ENCODE measurements at places on chromosomes 5 and 9. TPM values are rescaled to one million over a fixed set of nuclear protein-coding genes. Genes with fewer than 3 reads are reported as not detected.
A peak's percentile ranks its signal among the peaks of the same experiment; 100 is the strongest.

The SMIM33 gene
- not detected for total RNA-seq

The CCL27 gene
- not detected for total RNA-seq

- no peaks in the 10 kb centered on the region for H3K4me1 ChIP-seq
- no peaks in the 10 kb centered on the region for H3K36me3 ChIP-seq
- H3K4me3 ChIP-seq = no peak overlapping the region
Observed at GRCh38 chr9:26371236-26371635, 521.4 kb downstream of the CAAP1 start.

DNA sequence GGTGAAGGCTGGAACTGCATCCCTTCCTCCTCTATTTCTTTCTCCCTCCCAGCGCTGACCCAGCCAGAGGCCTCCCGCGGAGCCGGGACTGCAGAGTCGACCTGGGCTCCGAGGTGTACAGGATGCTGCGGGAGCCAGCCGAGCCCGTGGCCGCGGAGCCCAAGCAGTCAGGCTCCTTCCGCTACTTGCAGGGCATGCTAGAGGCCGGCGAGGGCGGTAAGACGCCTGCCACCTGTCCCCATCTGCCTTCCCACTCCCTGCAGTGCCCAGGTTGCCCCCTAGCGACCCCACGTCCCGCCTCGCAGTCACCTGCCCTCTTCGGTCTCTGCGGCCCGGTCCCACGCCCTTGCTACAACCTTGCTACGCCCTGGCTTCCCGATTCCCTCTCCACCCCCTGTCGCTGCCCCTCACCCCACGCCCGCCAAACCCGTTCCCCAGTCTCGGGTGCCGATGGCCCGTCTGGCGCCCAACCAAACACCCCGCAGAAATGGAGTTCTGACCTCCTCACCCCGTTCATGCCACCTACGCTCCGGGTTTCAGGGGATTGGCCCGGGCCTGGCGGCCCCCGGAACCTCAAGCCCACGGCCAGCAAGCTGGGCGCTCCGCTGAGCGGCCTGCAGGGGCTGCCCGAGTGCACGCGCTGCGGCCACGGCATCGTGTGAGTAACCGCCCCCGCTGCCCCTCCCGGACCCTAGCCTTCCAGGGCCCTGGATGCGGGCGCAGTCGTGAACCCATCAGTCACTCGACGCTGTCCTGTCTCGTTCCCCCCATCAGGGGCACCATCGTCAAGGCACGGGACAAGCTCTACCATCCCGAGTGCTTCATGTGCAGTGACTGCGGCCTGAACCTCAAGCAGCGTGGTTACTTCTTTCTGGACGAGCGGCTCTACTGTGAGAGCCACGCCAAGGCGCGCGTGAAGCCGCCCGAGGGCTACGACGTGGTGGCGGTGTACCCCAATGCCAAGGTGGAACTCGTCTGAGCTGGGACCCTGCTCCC, 14.1 kb downstream of the PDLIM4 start:
- H3K27me3 ChIP-seq = no peaks in the 10 kb centered on the region
- H3K4me3 ChIP-seq = no peak overlapping the region
- peak; percentile 81 for DNase-seq
- H3K27ac ChIP-seq = peak overlapping the region; percentile 99

GRCh38 chr5:89546657-89547056, 663.7 kb upstream of the MEF2C start:
- no peaks in the 10 kb centered on the region for H3K36me3 ChIP-seq
- no peak overlapping the region for H3K27ac ChIP-seq
- no peak overlapping the region for H3K4me3 ChIP-seq
- peaks cover 9% of the 10 kb centered on the region for H3K4me1 ChIP-seq

DNA sequence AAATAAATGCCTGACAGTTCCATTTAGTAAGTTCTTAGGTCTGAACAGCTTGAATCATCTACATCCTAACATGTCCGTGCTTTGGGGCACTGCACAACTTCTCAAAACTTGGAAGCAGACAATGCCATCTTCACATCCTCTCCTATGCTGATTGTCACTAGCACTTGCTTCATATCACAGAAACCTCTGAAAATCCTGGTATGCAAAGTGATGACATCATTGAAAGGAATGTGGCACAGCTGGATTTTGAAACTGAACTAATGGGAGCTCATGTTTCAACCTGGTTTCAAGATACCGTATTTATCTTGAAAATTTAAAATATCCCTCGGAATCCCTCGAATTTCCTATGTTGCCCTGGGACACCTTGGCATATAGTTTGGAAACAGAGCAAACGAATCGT, 490.2 kb upstream of the DAP start:
- H3K4me1 ChIP-seq = no peaks in the 10 kb centered on the region
- H3K4me3 ChIP-seq = no peak overlapping the region

- no peaks in the 10 kb centered on the region for H3K4me1 ChIP-seq
- H3K27ac ChIP-seq = no peak overlapping the region
- no peaks in the 10 kb centered on the region for H3K36me3 ChIP-seq
Observed at GRCh38 chr5:100550531-100551051, 15.4 kb downstream of the FAM174A start.

DNA sequence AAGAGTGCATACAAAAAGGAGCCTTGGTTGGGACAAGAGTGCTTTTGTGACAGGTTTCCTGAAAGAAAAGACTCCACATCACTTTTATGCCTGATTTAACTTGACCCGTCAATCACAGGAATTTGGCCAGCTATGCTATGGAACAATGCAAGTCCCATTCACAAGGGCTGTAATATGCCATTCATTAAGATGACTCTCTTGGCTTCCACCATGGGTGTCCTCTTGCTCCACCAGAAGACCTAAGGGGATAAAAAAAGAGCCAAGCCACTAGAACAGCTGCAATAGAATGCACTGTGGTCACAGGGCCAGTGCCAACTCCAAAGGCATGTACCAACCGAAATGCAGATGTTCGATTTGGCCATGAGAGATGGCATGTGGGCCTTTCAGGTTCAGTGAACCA, 480.1 kb upstream of the MPDZ start:
- no peaks in the 10 kb centered on the region for H3K4me1 ChIP-seq
- no peaks in the 10 kb centered on the region for H3K27me3 ChIP-seq
- no peak overlapping the region for H3K27ac ChIP-seq
- H3K36me3 ChIP-seq = no peaks in the 10 kb centered on the region
- H3K4me3 ChIP-seq = no peak overlapping the region

DNA sequence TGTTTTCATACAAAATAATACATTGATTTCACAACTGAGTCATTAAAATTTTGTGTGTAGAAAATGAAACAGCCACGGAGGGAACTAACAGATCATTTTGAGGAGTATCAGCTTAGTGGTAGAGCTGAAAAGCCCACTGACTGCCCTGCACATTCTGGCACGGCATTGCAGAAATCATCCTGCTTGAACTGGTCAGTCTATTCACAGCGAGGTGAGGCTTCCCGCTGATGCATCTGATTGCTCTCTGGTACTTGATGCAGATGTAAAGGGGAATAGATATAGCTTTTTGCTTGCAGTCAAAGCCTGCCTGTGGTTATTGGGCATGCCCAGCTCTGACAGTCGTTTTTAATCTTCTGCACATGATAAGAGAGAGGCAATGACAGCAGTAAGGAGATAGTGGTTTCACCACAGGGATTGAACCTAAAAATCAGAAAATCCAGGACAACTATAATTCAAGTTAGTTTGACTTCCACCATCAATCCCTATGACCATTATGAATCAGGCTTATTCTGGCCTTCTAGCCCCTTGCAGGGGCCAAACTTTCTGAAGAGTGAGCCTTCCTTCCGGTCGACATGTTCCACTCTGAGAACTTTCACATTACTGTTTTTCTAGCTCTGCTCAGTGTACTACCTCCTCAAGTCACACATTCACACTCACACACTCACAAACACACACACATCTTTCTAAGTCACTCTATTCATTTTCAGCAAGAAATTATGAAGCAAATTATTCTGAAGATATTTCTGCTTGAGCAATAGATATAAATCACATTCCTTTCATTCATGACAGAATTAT, 782.8 kb upstream of the NUDT12 start:
- H3K27ac ChIP-seq = no peak overlapping the region
- no peaks in the 10 kb centered on the region for H3K27me3 ChIP-seq
- H3K36me3 ChIP-seq = no peaks in the 10 kb centered on the region
- H3K4me3 ChIP-seq = no peak overlapping the region

DNA sequence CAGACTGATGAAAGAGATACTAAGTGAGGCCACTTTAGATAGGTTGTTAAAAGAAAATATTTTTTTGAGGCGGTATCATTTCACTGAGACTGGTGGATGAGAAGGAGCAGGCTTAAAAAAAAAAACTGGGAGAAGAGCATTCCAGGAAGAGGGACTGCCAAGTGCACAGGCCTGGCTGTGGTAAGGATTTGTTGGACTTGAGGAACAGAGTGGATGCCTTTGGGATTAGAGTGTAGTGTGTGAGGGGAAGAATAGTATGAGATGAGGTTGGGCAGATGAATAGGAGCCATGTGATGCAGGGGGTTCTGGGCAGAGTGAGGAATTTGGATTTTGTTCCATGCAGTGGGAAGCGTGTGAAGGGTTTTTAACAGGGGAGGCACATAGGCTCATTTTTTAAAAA, 57.9 kb downstream of the PBX3 start:
- no peak overlapping the region for H3K4me3 ChIP-seq
- no peak overlapping the region for H3K27ac ChIP-seq
- H3K27me3 ChIP-seq = no peaks in the 10 kb centered on the region

- H3K4me3 ChIP-seq = no peak overlapping the region
- no peaks in the 10 kb centered on the region for H3K27me3 ChIP-seq
- no peaks in the 10 kb centered on the region for H3K4me1 ChIP-seq
- H3K36me3 ChIP-seq = no peaks in the 10 kb centered on the region
Observed at GRCh38 chr5:129593525-129593924, 133.4 kb downstream of the ADAMTS19 start.

- peaks cover 4% of the 10 kb centered on the region for H3K4me1 ChIP-seq
Observed at GRCh38 chr5:170148430-170149205, 42.9 kb downstream of the FOXI1 start.
